ENCODE measurements at places on chromosomes 13 and 19. TPM values are rescaled to one million over a fixed set of nuclear protein-coding genes. Genes with fewer than 3 reads are reported as not detected.

The LGALS7 gene
- total RNA-seq: not detected

DNA sequence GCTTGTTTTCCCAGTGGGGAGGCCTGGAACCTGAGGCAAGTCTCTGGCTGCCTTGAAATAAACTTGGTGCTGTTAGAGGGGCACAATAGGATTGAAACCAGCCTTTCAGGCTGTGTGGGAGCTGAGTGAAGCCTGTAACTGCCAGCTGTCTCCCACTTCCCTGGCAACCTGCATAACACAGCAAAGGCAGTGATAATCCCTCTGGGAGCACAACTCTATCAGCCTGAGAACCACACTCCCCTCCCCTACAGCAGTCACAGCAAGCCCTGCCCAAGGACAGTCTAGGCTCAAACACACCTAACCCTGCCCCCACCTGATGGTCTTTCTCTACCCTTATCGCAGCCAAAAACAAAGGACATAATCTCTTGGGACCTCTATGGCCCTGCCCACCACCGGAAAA lies 683.8 kb upstream of the ATXN8OS start:
- H3K36me3 ChIP-seq: no peaks in the 10 kb centered on the region
- H3K4me3 ChIP-seq: no peak overlapping the region
- no peak overlapping the region for H3K27ac ChIP-seq
- no peak for DNase-seq
- no peaks in the 10 kb centered on the region for H3K27me3 ChIP-seq

The ZNF506 gene
- 37.7 TPM for total RNA-seq

- H3K27me3 ChIP-seq: no peaks in the 10 kb centered on the region
- no peak for DNase-seq
- no peak overlapping the region for H3K4me3 ChIP-seq
- H3K4me1 ChIP-seq: no peaks in the 10 kb centered on the region
- H3K27ac ChIP-seq: no peak overlapping the region
- peaks cover 2% of the 10 kb centered on the region for H3K36me3 ChIP-seq
Measured at GRCh38 chr13:51249770-51250741, 27.9 kb downstream of the FAM124A start.

Measured in aorta (tissue), 5 donors.